ENCODE measurements at places on chromosomes 13 and 19.
A peak's percentile ranks its signal among the peaks of the same experiment; 100 is the strongest.

DNA sequence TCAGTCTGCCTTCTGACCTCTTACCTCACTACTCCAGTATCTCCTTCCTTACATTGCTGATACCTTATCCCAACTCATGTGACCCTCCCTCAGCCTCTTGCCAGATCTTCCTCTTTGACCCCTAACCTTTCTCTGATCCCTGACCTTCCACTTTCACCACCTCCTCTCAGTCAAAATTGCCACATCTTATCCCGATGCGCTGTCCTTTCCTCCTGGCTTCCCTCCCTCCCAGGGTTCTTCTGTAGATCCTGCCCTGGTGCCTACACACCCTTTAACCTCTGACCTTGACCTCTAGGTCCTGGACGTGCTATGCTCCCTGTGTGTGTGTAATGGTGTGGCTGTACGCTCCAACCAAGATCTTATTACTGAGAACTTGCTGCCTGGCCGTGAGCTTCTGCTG, 23.7 kb downstream of the RYR1 start:
- no peak for DNase-seq

DNA sequence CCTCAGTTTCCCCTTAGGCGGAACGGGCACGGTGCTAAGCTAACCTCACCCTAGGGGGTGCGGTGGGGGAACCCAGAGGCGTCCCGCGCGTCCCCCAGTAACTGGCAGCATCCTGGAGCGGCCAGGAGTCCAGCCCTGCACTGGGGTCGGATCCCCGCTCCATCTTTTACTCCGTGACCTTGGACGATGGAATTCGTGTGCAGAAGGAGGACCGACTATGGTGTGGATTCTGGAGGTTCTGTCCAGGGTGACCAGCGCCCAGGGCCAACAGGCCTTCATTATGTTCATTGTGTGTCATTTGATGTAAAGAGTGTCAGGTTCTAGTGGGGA, 630 bp downstream of the SPPL2B start:
- no peak for DNase-seq

DNA sequence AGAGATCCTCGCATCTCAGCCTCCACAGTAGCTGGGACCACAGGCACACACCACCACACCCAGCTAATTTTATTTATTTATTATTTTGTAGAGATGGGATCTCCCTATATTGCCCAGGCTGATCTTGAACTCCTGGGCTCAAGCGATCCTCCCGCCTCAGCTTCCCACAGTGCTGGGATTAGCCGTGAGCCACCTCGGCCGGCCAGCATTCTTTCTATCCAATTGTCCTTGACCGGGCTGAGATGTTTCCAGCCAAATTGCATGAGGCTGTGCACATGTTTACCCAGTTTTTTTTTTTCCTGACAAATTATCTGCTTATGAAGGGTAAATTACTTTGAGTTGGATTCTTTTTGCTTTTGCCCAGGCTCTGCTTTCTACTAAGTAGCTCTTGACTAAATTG, 28.2 kb downstream of the UNC13A start:
- no peak for DNase-seq

DNA sequence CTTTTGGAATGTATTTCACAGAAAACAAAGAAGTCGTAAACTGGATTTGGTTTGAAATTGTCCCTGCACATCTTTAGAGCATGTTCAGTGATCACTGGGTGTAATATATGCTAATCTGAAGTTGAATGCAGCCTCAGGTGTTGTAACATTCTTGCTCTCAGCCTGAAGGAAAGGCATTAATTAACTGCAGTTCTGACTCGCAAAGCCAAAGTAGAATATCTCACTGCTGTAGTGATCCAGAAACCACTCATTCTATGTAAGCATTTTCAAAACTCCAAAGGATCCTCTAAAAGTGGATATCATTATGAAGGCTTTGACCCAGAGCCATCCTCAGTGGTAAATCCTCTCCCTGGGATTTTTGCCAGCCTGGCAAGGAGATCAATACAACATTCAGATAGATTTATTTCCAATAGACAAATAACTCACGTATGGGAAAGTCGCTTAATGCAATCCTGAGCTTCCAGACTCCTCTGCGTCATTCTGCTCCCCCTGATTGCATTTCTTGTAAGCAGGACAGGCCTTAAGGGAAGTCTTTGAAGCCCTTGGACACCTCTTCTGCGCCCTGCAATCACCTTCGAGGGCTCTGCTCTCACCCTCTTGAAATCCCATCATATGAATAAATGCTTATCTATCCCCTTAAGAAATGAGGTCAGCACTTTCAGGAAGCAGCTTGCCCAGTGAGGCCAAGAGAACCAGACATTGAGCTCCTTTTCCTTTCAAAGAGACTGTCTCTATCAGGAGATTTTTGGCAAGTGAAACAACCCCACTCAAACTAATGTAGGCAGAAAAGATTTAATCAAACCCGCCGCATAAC, 301.7 kb upstream of the NBEA start:
- no peak for DNase-seq

DNA sequence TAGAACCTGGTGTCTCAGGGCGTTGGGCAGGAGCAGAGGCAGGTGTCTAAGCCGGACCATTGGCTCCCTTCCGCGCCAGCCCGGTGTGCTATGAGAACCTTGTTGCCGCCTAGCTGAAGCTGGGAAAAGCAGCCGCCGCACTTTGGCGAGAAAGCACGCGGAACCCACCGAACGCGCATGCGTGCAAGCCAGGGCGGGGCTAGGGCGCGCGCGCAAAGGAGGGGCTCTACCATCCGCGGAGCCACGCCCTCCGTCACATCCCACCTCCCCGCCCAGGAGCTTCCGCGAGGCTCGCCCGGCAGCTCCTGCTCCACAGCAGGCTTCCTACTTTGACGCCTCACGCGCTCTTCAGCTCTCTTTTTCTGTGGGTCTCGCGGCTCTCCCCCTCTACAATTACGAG, 51.3 kb downstream of the WDR87 start:
- DNase-seq = no peak

DNA sequence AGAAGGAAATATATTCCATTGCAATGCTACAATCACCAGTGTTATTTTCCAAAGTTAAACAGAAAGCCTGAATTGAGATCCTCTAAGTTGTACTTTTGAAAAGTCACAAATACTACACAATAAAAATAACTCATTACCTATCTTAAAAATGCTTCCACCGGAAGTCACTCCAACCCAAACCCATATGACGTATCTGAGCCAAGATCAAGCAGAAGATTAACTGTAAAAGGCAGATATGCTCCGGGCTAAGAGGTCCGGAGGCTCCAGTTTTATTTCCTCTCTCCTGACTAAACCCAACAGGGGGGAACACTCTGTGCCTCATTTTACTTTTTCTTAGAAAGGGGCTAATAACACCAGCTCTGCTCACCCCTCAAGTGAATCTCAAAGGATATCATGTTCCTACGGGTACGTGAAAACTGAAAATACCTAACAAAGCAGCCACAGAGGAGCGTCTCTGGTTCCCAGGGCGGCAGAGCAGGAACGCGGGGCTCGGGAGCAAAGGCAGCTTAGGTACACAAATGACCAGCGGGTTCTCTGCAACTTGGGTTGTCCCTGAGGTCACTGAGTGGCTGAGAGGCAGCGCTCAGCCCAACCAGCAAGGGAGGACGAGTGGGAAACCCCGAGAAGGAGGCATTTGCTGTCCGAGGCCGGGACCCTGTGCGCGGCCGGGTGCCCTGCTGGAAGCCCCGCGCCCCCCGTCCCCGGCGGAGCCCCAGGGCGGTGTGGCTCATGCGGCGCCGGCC, 750 bp downstream of the RAB20 start:
- DNase-seq = no peak

- DNase-seq = no peak
Measured at GRCh38 chr19:28828276-28828870, 384.6 kb downstream of the UQCRFS1 start.

- peak; percentile 74 for DNase-seq
Measured at GRCh38 chr19:919199-920050, 2.3 kb downstream of the KISS1R start.

GRCh38 chr13:51770681-51771417, 33.1 kb downstream of the DHRS12 start:
- no peak for DNase-seq

DNA sequence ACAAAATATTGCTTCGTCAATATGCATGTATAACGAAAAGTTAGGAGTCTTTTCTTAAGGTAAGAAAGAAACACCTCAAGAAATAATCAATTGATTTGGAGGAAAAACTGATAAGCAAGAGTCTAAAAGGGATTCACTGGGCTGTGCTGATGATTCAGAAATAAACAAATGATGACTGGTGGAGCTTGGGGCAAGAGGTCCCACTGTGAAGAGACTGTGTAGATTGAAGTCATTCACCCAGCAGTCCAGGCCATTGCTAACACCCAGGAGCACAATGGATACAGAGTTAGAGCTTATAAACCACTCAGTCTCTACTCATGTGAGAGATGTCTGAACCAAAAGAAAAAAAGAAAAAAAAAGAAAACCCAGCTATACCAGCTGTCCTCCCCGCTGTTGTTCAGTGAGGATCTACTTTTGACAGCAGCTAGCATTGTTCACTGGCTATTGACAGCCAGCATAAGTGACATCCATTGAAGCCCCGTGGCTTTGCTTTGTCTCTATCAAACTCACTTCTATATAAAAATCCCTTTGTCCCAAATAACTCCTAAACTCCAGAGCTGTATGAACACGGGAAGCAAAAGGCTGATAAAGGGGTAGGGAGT, 255.5 kb downstream of the KCTD12 start:
- DNase-seq = no peak

DNA sequence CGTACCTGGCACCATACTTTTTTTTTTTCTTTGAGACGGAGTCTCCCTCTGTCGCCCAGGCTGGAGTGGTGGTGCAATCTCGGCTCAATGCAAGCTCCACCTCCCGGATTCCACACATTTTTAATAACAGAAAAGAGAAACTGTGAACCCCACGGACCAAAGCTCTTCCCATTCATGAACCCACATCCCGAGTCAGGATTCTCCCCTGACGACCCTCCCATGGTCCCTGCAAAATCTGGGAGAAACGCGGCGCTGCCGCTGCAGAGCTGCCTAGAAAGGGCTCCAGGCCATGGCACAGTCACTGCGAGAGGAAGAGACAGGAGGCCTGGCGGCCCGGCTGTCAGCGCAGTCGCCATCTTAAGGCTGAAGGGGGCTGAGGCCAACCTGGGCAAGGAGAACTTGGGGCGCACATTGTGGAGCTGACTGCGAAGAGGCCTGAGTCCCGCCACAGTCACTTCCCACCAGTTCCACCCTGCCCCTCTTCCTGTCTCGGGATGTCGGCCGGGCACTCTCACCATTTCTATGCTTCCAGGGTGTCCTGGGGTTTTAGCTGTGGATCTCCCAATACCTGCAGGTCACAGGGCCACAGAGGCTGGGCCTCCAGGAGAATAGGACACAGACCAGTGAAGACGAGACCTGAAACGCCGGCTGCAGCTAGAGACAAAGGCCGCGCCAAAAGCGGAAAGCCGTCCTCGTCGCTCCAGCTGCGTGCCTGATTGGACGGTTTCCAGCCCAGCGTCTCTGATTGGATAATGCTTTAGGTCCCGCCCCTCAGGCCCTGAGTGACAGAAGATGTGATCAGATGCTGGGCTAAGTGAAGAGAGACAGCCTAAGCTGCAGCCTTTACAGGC, 71.0 kb downstream of the ZNF486 start:
- DNase-seq = peak; percentile 94

- DNase-seq = no peak
Measured at GRCh38 chr13:64992314-64992713, 2237.8 kb downstream of the PCDH9 start.

DNA sequence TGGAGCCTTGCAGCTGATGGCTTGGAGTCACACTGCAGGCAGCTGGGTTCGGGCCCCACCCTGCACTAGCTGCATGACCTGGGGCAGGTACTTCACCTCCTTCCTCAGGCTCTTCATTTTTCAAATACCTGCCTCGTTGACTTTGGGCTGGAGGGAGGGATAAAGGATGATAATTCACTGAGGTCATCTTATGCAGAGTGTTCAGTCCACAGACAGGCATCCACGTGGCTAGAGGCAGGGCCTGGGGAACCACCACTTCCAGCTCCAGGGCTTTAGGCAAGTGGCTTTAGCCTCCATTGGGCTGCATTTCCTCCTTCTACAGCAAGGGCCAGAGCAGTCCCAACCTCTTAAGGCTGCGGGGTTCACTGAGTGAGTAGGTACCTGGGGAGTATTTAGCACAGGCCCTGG, 84.8 kb downstream of the SIPA1L3 start:
- DNase-seq = no peak

GRCh38 chr13:112715210-112715609, 25.4 kb downstream of the ATP11A start:
- no peak for DNase-seq

DNA sequence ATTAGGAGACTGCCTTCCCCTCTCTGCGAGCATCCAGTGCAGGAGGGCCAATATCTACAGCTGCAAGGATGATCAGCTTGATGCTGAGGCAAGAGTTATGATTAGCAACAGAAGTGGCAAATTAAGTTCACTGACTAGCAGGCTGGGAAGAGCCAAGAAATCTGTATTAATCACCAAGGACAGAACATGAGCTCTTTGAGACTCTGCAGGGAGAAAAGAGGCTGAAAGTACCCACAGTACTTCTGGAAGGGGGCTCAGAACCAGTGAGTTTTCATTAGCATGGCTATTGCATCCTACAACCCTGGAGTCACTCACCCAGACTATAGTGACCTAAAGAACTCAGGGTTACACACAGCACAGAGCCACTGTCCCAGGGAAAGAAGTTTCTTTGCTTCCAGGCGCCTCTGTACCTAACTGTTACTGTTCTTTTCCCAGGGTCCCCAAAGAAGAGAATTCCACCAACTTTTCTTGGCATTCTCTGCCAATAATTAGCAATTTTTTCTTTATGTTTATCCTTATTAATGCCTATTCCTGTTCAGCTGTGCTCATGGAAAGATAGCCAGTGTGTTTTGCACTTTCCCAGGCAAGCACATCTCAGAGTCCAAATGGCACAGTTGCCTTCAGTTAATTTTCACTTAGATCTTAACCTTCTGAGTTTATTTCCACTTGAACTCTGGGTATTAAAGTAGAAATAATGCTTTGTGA, 25.8 kb upstream of the MEDAG start:
- no peak for DNase-seq

DNA sequence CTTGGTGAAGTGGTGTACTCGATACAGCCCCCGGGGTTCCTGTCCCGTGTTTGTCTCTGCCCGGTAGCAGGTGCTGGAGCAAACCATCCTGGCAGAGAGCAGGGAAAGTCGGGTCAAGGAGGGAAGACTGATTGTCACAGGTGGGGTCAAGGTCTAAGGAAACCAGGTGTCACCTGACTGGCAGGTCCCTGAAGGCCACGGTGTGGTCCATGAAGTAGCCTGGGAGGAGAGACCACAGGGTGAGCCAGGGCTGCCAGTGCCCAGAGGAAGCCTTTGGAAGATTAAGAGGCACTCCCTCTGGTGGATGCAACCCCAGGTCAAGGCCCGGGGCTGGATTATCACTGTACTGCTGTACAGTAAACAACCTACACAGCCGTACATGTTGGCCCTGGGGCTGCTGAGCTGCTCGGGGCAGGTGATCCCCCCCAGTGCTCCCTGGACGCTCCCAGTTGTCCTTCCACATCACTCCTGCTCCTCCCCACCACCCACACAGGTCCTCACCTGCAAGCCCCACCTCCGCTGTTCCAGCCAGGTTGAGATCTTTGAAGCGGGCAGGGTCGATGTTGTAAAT, 6.0 kb upstream of the CCER2 start:
- no peak for DNase-seq

DNA sequence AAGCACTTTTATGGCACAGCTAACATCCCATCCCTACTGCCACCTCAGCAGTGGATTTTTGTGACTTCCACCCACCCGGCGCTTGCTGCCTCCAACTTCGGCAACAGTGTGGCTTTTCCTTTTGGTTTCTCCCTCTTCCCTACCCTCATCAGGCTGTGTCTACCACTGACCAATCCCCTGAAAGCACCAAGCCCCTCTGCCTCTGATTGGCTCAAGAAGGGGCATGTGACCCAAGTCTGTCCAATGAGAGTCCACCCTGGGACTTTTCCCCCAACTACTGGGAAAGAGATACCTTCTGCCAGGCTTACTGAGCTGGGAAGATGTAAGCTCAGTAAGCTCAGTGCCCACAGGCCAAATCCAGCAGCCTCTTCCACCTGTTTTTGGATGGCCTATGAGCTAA, 5.8 kb downstream of the SMIM7 start:
- no peak for DNase-seq

All from activated CD8-positive, alpha-beta memory T cell treated with anti-CD3 and anti-CD28 coated beads for 24 hours (primary cell).